ENCODE measurements at places on chromosomes 7 and 10.

DNA sequence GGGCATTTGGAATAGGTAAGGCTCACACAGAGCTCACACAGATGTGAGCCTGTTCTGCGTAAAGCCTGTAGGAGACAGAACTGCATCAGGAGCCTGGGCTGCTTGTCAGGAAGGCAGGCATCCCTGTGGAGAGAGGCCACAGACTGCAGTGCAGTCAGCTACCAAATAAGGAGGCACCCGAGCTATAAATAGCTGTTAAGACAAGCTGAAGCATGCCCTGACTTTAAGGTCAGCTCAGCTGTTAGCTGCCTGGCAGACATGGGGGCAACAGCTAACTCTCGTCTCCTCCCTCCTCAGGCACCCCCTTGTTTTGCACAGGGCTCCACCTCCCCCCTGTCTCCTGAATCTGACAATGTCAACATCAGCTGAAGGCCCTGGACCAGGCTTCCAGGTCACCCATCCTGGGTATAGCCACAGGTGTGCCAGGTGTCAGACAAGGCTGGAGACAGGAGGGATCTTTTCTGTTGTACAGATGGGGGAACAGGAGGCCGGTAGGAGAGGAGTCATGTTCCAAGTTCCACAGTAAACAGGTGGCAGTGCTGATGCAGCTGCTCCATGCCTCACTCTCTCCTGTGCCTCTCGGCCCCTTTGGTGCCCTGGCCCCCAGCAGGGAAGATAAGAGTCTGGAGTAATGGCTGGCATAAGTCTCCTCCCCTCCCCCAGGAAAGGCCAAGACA is 27.6 kb upstream of the MKRN1 start:
- no peak for DNase-seq

DNA sequence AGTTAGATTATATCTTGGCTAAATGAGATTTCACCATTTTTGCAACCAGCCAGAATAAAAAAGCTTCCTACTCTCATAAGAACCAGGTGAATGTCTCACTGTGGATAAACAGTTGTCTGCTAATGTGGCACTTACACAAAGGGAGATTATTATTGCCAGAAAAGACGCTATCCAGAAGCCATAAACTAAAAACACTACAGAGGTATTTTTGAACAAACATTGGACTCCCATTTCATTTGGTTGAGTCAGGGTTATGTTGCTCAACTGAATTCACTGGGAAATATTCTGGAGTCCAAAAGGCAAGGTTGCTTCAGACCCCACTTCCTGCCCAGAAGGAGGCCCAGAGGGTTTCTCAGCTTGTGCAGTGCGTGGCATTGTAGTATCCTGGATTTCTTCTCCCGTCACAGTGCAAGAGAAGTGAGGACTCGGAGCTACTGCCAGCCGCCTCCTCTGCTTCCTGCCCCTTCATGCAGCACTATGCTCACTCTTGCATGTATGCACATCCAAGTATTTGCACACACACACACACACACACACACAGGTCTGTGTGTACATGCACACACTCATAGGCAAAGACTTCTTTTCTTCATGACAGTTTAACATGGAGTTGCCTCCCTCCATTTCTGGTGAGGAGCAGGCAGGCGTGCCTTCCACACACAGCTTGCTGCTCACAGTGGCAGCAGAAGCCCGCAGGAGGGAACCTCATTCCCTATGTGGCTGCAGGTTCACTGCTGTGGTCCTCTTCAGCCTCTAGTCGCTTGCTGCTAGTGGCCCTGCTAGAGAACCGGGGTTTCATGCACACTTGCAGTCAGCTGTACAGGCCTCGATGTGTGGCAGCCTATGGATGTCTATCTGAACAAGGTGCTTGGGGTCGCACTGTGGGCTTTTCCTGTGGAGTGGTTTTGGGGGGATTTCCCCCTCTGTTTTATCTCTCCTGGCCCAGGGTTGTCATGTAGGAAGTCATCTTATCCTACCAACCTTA is 10.1 kb downstream of the DENND10 start:
- no peak for DNase-seq

DNA sequence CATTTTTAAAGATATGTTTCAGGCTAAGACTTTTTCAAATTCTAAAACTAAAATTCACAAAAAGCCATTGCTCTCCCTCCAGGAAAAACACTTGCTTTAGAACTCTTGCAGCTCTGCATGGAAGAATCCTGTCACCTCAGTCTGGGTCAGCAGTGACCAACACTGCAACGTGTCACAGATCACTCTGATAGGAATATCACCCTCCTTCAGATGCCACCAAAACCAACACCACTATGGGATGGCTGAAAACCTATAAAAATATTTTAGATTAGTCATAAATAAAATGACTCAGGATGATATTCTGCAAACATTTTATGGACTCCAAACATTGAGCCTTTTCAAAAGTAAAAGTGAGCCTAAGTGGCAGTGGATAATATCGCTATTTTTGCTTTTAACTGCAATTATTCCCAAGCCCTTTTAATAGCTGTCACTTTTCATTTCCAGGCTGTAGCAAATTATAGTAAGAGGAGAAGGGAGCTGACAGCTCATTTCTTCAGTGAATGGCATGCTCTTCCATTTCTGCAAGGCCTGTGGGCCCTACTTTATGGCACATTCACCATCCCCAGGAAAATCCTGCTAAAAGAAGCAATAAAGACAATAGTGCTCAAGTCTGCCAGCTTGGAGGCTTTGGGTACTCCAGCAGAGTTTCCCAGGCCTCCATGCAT is 21.3 kb downstream of the ELMO1 start:
- DNase-seq, result no peak

DNA sequence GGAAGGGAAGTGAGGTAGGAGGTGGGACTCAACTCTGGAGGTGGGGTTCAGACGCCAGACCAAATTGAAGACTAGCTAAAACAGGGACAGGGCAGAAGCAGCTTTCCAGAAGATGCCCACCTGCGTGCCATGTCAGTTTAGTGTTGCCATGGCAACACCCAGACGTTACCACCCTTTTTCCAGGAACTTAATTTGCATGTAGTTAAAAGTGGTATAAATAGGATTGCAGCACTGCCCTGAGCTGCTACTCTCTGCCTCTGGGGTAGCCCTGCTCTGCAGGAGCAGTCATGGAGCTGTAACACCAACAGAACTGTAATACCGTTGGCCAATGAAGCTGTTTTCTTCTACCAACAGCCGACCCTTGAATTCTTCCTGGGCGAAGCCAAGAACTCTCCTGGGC is 93.8 kb downstream of the PRKCQ start:
- no peak for DNase-seq

DNA sequence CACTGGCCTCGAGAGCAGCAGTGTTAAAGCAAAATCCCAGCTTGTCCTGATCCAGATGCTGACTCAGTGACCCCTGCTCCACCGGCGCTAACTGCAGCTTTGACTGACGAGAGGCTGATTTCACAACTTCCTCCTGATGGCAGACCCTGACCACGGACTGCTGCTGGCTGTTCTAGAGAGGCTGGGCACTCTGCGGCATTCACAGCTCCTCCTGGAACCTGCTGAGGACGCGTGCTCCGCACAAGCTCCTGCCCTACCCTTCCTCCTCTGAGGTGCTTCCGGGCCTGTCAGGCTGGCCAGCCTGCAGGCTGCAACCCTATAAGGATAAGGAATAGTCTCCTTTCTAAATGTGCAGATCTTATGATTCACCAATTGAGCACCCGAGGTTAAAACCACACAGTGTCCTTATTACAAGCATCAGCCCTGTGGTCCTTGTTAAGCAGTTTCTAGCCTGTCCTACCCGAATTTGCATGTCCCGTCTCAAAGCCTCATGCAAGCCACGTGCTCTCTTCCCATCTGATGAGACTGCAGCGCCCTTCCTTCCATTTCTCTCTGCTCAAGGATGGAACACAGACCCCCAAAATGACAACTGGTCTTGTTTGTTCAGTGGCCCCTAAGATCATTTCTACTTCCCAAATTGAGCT is 35.5 kb upstream of the NCAPG2 start:
- DNase-seq, result no peak

DNA sequence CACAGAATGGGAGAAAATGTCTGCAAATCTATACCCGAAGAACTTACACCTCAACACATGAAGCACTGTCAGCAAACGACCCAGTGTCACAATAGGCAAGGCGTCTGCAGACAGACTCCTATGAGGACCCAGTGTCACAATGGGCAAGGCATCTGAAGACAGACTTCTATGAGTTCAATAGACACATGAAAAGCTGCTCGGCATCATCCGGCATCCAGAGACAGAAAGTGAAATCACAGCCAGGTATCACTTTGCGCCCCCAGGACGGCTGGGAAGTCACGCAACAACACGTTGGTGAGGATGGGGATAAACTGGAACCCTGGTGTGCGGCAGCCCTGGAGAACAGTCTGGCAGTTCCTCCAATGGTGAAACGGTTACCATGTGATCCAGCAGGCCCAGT is 273.2 kb downstream of the ELFN1 start:
- DNase-seq, result no peak

- DNase-seq, result no peak
Measured at GRCh38 chr7:83976302-83976701, 218.3 kb downstream of the SEMA3A start.

DNA sequence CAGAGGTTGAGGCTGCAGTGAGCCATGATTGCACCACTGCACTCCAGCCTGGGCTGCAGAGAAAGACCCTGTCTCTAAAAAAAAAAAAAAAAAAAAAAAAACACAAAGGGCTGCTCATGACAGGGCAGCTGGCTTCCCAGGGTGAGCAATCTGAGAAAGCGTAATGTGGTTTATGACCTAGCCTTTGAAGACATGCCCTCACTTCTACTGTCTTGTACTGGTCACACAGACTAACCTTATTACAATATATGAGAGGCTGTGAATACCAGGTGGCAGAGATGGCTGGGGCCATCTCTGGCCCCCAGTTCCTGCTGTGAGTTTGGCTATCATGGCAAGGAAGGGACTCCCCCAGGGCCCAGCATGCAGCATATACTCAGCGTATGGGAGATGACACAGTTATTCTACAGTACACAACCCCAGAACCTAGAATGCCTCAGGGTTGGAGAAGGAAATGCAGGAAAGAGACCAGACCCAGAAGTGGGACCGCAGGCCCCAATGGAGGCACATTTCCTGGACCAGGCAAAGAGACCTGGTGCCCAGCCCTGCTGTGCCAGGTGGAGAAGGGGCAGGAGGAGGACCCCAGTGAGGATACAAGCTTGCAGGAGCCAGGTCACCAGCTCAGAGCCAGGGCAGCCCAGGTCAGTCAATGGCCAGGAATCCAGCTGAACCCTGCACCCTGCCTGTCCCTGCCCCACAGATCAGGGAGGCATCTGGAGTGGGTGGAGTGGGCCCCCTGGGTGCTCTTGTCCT is 26.3 kb downstream of the NPTX2 start:
- DNase-seq, result no peak

GRCh38 chr10:75015442-75015841 is 96.0 kb upstream of the SAMD8 start:
- no peak for DNase-seq

DNA sequence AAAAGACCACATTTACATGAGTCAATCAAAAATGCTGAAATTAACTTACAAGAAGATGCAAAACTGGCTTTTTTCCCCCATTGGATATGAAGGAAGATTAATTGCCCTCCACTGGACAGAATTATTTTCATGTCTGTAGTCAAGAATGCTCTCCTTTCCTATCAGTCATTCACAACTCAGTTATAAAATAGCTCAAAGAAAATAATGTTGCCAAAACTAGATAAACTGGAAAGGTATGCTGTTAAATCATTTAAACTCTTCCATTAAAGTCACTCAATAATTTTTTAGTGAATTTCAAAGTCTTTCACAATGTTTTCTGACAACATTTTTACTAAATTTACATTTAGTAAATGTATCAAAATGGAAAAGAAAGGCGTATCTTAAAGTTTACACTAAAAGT is 384.5 kb downstream of the HGF start:
- DNase-seq, result no peak

GRCh38 chr7:70419526-70420380 is 712.2 kb upstream of the GALNT17 start:
- no peak for DNase-seq

DNA sequence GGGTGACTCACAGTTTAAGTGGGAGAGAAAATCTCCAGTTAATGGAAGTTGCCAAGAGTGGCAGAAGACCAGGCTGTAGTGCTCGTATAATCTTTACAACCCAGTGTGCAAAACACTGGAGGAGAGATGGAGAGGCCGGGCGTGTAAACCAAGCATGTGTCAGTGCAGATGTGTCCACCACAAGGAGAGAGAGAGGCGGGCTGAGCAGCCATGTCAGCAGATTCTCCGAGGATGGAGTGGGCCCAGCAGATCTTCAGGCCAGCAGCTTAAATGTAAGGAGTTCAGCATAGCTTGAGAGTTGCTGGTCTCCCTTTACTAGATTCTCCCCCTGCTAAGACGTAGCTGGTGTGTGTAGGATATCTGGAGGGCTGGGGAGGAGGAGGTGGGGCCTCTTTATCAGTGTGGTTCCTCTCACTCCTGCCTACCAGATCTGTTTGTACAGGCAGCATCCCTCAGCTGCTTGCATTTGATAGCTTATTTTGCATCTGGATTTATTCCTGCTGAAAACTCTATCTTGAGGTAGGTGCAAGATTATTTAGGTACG is 13.7 kb downstream of the BPGM start:
- no peak for DNase-seq

DNA sequence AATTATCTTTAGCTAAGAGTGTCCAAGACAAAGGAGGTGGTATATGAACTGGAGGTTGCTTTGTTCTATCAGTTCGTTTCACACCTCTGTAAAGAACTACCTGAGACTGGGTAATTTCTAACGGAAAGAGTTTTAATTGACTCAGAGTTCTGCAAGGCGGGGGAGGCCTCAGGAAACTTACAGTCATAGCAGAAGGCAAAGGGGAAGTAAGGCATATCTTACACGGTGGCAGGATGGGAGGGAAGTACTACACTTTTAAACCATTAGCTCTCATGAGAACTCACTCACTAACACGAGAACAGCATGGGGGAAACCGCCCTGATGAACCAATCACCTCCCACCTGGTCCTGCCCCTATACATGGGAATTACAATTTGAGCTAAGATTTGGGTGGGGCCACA is 1202.3 kb upstream of the LRRTM3 start:
- no peak for DNase-seq

DNA sequence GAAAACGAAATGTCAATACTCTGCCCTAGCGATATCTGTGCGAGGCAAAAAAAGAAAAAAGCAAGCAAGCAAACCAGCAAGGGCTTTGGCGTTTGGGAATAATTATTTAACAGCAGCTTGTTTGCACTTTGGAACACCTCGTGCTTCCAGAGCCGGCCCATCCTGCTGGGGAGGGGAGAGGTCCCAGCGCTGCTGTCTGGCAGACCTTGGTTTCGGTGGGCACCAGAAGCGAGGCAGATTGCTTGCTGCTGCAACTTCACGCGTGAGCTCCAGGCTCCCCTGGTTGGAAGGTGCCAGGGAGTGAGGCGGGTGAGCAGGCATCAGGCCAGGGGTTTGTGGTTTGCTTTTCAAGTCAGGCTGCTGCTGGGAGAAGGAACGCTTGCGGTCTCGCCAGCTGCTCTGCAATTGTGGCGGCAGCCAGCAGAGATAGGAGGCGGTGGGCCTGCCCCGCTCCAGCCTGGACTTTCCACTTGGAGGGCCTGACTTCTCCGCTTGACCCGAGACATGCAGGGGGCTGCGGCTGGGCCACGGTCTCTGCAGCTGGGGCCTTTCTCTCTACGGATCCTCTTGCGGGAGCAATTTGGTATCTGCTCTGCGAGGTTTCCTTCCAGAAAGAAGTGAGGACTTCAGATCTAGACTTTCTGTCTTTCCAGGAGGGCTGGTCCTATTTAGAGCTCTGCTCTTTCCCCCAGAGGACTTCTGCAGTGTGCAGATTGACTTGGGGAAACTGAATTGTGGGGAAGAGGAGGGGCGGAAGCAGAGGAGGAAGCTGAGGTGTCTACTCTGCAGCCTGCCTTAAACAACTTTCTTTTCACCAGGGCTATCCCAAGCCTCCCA is 131.4 kb downstream of the PRPF18 start:
- peak; percentile 48 for DNase-seq

- no peak for DNase-seq
Measured at GRCh38 chr10:103451091-103451813, 918 bp downstream of the CALHM2 start.

GRCh38 chr7:45718464-45719330 is 144.5 kb downstream of the ADCY1 start:
- no peak for DNase-seq
